Adrenal gland (tissue), 19 donors: ENCODE measurements at places on chromosomes 5 and 9. TPM values are rescaled to one million over a fixed set of nuclear protein-coding genes. Genes with fewer than 3 reads are reported as not detected.

GRCh38 chr5:58985759-58986158, 402.9 kb downstream of the RAB3C start:
- no peaks in the 10 kb centered on the region for H3K27me3 ChIP-seq
- H3K4me3 ChIP-seq = no peak overlapping the region
- DNase-seq = no peak

- no peaks in the 10 kb centered on the region for H3K36me3 ChIP-seq
- no peaks in the 10 kb centered on the region for H3K27me3 ChIP-seq
- DNase-seq = no peak
These were observed 91.6 kb upstream of the NR3C1 start for GRCh38 chr5:143495110-143495509.

DNA sequence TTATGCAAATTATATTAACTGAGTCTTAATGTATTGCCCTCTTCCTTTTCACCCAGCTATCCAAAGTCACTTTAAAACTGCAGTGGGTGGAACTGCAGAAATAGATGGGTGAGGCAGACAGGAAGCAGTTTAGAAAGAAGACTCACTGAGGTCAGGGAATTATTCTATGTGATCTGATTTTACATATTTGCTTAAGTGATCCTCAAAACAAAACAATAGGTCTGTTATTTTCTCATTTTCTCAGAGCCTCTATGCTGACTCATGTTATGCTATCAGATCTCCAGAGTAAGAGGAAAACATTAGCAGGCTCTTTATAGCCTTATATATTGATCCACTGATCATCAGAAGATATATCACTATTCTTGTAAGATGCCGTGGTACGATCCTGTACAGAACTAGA, 63.5 kb downstream of the MRPS27 start:
- H3K4me3 ChIP-seq = no peak overlapping the region
- H3K4me1 ChIP-seq = peaks cover 8% of the 10 kb centered on the region
- no peaks in the 10 kb centered on the region for H3K36me3 ChIP-seq
- H3K27ac ChIP-seq = no peak overlapping the region

ASTN2 gene
- total RNA-seq = 15.6 TPM

PCDHGC5 gene
- 1.9 TPM for total RNA-seq
